ENCODE measurements at places on chromosomes 5 and 9.
A peak's percentile ranks its signal among the peaks of the same experiment; 100 is the strongest.

DNA sequence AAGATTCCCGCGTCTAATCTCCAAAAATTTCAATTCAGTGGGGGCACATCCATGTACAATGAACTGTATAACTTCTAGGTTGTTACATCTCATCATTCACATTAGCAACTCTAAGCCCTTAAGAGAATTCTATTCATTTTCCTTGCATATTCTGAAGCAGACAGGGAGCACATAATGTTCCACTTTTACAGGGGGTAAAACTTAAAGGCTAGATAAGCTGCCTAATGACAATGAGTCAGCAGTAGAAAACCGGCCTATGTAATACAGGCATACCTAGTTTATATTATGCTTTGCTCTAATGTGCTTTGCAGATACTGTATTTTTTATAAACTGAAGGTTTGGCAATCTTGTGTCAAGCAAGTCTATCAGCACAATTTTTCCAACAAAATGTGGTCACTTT is 40.4 kb downstream of the PTAR1 start:
- DNase-seq = no peak

- DNase-seq = no peak
Observed at GRCh38 chr5:52767217-52767743, 20.4 kb upstream of the ITGA1 start.

DNA sequence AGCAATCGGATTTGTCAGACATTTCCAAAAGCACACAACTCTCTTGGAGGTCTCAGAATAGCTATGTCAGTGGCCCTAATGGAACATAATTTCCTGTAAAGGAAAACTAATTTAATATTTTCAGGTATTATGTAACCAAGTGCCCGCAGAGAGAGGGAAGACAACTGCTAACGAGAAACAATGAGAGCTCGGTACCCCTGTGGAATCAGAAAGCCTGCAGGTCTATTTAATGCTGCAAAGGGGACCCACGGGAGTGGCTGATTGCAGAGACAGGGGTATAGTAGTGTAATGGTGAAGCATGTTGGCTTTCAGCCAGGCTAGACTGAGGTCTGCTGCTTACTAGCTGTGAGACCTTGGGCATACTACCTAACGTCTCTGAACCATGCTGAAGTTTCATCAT is 508.1 kb upstream of the BRINP1 start:
- DNase-seq = no peak

DNA sequence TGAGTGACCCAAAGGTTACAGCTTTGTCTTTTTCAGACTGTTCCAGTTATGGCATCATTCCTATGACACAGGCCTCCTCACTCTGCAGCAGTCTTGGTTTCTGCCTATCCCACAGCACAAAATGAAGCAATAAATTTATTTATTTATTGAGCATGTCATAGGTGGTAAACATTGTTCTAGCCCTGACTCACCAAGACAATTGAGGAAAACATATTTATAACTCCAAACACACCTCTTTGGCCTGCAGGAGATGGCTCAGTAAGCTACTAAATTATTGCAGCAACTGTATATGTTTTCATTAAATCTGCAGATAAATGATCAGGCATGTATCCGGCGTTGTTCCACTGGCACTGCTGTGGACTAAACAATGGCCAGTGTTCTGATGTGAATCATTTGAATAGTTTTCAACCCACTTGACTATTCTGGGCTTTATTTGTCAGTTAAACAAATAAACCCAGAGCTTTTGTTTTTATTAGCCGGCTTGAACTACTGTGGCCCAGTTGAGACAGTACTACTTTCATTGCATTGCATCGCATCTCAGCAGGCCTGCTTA is 83.2 kb downstream of the FOXD1 start:
- DNase-seq = no peak

DNA sequence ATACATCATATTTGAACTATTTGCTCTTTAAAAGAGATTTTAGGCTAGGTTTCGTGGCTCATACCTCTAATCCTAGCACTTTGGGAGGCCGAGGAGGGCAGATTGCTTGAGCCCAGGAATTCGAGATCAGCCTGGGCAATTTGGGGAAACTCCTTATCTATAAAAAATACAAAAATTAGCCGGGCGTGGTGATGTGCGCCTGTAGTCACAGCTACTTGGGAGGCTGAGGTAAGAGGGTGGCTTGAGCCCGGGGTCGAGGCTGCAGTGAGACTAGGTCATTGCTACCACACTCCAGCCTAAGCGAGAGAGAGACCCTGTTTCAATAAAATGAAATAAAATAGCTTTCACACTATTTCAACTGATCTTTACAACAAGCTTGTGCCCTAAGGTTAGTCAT is 500 bp upstream of the MRPL22 start:
- DNase-seq = no peak

DNA sequence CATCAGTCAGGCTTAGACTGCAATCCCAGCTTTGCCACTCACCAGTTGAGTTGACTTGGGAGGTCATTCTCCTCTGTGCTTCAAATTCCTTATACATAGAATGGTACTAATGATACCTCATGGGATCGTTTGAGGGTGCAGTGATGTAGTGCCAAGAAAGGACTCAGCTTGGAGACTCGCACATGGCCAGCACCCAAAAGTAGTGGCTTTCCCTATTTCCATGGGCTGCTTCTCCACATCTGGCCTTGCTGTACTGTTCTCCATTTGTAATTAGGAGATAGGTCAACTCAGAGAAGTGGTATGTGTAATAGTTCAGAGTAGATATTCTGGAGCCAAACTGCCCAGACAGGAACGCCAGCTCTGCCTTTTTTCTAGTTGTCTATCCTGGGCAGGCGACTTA is 5.5 kb downstream of the CCL19 start:
- DNase-seq = peak; percentile 3

GRCh38 chr5:133840168-133840567 is 128.3 kb downstream of the C5orf15 start:
- no peak for DNase-seq

GRCh38 chr9:91161465-91162300 is 200.0 kb downstream of the AUH start:
- DNase-seq = no peak

DNA sequence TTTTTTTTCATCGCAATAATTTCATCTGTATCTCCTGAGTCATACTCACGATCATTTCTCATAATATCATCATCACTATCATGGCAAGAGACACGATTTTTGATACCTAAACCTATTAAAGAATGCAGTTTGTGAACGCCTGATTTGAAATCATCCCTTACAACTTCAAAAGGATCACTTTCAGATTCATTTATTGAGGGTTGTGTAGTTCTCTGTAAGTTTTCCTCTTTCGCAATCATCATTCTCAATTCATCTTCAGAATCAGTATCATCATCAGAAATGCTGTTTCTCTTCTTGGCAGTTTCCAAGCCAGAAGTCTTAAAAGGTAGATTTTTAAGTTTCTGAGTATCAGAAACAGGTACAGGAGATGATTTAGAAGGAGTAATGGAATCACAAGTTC is 9.7 kb downstream of the NOL8 start:
- DNase-seq = no peak

GRCh38 chr5:15610216-15610615 is 110.2 kb downstream of the FBXL7 start:
- DNase-seq = no peak

- DNase-seq = no peak
Observed at GRCh38 chr9:126664900-126665643, 51.3 kb downstream of the LMX1B start.

- DNase-seq = no peak
Observed at GRCh38 chr9:133148199-133149129, 15.2 kb downstream of the GBGT1 start.

Measured in chondrocyte (in vitro differentiated cells).